OCI-M1 (cell line): ENCODE measurements at places on chromosomes 1 and 21.

GRCh38 chr1:213327017-213327667 is 276.1 kb downstream of the RPS6KC1 start:
- DNase-seq, result peak; percentile 47

GRCh38 chr1:241816008-241816407 is 32.0 kb upstream of the EXO1 start:
- no peak for DNase-seq

DNA sequence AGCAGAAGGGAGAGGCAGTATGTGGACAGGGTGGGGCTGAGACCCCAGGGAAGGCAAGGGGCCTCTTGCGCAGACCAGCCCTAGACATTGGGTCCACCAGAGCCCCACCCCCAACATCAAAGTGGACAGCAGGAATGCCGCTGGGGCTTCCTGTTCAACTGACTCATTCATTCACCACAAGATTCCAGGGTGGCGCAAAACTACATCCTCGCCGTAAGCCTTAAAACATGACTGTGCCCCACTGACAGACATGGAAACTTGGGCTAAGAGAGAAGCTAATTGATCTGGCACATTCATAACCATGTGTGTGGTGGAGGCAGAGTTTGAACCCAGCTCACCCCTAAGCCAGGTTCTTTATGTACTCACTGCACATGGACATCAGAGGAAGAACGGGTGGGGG is 14.0 kb downstream of the COL16A1 start:
- DNase-seq, result no peak

DNA sequence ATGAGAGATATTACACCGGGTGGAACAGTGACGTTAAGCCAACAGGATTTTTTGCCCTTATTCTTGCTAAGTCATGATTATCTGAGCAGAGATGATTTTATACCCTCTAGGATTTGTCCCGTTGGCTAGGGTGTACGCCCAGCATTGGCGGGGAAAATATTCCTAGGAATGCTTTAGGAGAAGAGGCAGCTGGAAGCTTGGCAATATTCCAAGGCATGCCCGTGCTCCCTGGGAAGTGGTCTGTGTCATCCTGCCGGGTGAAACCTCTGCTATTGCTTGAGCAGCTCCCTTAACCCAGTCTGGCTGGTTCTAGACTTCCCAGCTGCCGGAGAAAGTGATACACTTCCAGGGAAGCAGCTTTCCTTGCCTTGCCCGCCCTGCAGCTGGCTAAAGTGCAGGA is 16.2 kb downstream of the CHRNB2 start:
- DNase-seq, result no peak
